Hypothalamus (tissue), 51 donors: ENCODE measurements at places on chromosomes 7 and 10.

GRCh38 chr10:93771354-93771753, 13.6 kb downstream of the LGI1 start:
- DNase-seq, result no peak

GRCh38 chr10:91034042-91034441, 113.2 kb upstream of the ANKRD1 start:
- no peak for DNase-seq

DNA sequence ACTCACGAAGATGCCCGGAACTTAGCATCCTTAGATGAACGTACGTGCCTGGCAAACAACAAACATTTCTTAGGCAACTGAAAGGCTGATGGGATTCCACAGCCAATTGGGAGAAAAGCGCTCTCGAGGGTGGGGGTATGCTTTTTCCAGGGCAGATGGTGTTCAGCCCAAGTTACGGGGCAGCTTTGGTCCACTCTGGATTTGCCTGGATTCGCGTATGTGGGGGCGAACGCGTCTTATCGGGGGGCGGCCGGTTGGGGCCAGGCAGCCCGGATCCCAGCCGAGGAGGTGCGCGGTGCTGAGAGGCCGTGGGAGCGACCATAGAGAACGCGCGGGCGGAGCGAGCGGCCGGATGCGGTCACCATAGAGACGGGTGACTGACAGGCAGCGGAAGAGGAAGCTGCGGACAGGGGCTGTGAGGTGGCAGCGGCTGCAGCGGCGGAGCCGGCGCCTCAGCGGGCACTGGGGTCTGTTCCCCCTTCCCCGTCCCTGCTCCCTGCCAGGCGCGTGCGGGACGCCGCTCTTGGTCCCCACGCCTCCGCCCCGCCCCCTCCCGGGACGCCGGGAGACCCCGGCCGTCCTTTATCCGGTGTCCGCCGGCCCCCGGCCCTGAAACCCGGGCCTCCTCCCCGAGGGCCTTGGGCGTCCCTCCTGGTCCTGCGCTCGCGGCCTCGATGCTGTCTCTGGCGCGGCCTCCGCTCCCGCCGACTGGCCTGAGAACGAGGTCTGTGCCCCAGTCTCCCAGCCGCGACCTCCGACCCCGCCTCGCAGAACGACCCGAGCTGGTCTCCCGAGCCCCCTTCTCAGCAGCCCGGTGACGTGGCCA, at the start of gene CHPF2:
CHPF2 (plus strand) TSS at position 393 of the 826 bp plus-strand sequence. CDS start 1,529 bp downstream, outside the sequence.
- DNase-seq, result peak; percentile 84

GRCh38 chr10:80498078-80498832, 39.4 kb upstream of the SH2D4B start:
- no peak for DNase-seq

DNA sequence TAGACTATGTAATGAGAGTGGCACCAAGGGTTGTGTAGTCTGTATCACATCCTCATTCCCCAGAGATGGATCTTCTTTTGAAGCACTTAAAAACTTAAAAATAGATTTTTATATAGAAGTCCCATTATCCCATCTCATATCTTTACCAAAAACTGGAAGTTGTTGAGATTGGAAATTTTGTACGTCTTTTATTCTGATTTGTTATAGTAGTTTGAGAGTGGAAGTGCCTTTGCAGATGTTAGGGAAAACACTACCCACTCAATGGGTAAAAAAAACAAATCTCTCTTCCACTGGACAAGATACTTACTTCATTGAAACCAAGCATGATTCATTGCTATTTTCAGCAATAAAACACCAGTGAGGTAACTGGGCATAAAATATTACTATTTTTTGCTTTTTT, 184.4 kb downstream of the MACC1 start:
- no peak for DNase-seq

- no peak for DNase-seq
Measured at GRCh38 chr7:15504351-15504750, 57.5 kb downstream of the AGMO start.

DNA sequence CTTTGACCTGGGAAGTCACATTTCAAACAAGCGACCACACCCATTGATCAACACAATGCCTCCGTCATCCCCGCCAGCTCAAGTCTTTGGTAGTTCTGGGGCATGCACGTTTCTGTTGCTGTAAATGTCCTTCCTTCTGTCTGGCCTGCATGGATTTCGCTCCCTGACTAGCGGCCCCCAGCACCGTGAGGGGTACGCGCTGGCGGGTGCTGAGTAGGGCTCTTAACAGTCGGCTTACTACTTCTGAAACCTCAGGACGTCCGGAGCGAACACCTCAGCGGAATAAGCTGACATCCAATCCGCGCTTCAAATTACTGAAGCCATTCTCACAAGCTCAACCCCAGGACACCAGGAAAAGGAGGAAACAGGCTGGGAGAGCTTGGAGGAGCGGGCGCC, 505 bp downstream of the NUDCD3 start:
- no peak for DNase-seq
